Forelimb muscle (tissue), 1 donor: ENCODE measurements at places on chromosomes 2 and 18.

GRCh38 chr2:143575340-143575739 lies 446.1 kb downstream of the ARHGAP15 start:
- DNase-seq, result no peak

- DNase-seq, result no peak
These were observed 78.8 kb upstream of the PELI1 start for GRCh38 chr2:64223055-64223454.

DNA sequence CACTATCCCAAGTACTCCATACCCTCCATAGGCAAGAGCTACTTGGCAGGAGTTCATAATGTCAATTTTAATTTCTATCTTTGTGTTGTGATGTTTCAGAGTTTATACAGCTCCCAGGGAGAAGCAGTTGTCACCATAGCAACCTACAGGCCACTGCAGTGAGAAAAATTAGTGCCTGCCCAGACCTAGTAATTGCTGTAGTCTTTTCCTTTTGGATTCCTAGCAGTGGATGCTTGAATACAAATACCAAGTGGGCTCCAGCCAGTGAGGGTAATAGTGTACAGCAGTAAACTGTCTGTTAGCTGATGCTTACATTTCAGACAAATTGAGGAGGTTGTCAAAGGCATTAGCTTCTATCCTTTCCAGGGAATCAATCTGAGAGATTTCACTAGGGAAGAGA lies 26.7 kb downstream of the LHCGR start:
- no peak for DNase-seq

GRCh38 chr2:153488072-153488471 lies 9.5 kb upstream of the RPRM start:
- DNase-seq, result no peak

DNA sequence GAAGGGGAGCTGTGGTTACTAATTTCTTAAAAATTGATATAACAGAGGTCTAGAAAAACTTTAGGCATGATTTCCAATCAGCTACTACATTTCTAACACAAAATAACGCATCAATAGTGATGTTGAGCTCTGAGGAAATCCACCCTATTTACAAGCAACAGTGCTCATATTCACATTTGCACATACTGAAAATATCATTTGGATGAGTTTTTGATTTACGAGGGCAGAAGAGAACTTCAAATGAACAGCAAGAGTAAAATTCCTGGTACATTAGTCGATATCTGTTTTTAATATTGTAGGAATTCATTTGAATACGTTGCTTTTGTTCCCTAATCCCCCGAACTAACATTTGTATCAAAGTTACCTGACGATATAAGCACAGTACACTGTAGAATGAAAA lies 761.0 kb upstream of the POU3F3 start:
- DNase-seq, result no peak

- no peak for DNase-seq
These were observed 10.9 kb downstream of the MTX2 start for GRCh38 chr2:176280156-176280555.

DNA sequence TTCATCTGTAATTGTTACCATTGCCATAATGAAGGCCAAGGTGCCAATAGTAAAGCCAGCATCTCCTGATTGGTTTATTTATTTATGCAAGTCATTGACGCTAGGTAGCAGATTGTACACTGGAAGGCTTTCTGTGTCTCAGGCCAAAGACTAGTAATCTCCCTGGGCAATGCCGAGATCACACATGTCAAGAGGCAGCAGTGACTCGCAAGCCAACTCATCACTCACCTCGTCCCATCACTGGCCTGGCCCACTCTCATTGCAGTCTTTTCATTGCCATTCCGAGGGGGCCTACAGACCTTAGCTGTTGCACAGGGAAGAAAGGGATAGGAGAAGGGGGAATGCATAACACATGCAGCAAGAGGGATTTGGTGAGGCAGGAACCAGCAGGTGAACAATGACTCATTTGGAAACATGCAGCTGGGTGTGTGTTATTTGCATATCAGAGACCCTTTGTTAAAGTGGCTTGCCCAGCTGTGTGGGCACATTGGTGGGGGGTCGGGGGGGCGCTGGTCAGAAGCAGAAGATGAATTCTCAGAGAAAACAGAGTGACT lies 448.7 kb upstream of the HNRNPA3 start:
- DNase-seq, result no peak

- DNase-seq, result no peak
These were observed 45.0 kb upstream of the MGAT5 start for GRCh38 chr2:134208825-134209224.

GRCh38 chr2:238915196-238915595 lies 67.3 kb downstream of the TWIST2 start:
- no peak for DNase-seq

GRCh38 chr18:6406910-6407470 lies 7.7 kb downstream of the L3MBTL4 start:
- no peak for DNase-seq

GRCh38 chr18:33184958-33185357 lies 255.6 kb downstream of the CCDC178 start:
- no peak for DNase-seq

GRCh38 chr18:5779922-5780321 lies 115.4 kb downstream of the TMEM200C start:
- DNase-seq, result no peak

DNA sequence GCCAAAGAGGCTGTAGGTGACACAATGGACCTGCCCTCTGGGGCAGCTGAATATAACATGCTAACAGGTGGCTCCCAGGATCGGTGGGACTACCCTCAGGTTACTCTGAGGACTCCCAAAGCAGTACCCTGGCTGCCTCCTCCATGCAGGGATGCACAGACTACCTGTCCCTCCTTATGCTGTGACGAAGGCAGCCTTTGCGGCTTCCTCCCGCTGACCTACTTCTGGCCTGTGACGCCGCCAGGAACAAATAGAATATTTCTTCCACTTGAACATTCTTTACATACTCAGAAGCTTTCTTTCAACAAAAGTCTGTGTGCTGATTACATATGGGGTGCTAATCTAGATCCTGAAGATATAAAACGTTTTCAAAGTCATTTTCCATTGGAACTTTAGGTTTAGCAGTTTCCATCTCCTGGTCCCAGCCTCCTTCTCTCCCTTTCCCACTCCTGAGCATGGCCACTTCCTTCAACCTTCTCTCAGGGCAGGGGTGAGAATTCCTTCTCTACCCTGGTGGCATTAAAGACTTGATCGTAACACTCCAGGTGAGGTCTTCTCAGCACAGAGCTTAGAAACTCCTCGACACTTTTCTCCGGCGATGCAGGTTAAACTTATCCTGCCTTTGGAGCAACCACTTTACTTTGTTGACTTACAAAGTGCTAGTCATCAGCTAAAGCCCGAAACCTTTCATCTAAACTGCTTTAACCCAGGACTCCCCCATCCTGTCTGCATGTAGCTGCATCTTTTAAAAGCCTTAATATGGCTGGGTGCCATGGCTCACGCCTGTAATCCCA lies 58.9 kb upstream of the STK17B start:
- DNase-seq, result no peak

DNA sequence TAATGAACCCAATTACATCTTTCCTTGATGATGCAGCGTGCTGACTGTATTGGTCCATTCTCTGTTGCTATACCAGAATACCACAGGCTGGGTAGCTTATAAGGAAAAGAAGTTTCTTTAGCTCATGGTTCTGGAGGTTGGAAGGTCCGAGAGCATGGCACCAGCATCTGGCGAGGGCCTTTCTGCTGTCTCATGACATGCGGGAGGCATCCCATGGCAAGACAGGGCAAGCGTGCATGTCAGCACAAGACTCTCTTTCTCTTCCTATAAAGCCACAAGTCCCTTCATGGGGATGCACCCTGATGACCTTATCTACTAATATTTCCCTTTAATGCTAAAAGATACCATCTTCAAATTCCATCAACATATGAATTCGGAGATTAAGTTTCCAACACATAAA lies 122.8 kb upstream of the FHL2 start:
- no peak for DNase-seq

DNA sequence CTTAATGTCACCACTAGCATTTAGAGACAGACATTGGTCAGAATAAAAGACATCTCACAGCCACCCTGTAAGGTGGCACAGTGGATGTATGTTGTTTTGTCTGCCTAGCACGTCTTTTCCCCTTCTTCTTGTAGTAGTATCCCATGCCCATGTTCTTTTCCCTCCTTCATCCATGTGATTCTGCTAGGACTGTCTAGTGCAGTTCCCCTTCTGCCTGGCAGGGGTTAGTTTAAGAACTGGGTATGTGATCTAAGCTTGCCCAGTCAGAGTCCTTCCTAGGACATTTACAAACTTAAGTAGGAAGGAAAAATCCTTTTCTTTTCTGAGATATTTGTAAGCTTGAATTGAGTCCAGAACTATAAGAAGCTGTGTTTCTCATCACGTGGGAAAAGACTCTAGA lies 172.3 kb downstream of the BABAM2 start:
- no peak for DNase-seq

DNA sequence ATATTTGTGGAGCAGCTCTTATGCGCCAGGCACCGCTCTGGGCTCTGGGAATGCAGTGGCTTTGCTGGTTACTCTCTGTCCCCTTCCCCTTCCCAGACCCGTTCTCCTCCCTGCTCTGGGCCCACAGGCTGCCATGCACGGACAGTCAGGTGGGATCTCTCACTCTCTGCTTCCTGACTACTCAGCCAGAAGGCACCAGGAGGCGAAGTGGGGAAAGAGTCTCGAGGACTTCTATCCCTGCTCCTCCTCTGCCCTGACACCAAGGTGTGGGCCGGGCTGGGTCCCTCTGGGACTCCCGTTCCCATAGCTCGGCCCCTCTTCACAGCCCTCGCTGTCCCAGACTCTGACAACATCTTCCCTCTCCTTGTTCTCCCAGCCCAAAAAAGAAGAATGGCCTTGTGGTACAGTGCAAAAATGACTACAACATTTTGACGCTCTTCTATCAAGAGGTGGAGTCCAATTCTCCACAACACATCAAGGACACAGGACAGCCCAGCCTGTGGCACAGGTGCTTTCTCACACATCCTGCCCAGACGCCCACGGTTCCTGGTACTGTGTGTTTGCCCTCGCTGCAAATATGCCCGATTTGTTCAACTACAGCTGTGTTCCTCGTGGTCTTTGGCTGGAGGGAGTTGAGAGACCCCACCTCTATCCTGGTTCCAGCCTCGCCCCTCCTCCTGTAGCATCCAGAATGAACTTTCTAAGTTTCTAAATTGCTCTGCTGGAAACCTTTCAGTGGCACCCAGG lies 14.0 kb upstream of the DUSP2 start:
- DNase-seq, result no peak

DNA sequence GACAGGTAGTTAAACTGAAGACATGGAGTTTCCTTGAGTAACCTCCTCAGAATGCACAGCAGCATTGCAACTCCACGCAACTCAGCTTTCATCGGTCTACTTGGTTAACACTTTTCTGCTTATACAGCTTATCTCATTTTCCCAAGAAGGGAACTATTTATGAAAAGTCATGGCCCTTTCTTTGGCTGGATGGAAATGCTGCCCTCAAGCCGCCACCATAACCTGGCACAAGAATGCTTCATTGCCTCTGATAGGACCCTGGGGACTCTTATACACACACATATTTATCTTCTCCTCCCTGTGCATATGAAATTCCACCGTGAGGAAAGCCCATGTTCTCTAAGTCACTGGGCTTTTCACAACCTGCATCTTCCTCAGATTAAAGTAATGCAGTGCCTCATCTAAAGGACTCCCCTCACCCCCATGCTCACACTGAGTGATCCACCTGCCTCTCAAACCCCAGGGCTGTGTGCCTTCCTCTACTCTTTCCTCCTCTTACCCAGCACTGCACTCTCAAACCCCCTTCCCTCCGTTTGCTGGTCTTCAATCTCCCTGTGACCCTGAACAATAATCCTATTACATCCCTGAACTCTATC lies 192.0 kb upstream of the HNRNPA3 start:
- no peak for DNase-seq
